ENCODE measurements at places on chromosomes 1 and 21.
A peak's percentile ranks its signal among the peaks of the same experiment; 100 is the strongest.

DNA sequence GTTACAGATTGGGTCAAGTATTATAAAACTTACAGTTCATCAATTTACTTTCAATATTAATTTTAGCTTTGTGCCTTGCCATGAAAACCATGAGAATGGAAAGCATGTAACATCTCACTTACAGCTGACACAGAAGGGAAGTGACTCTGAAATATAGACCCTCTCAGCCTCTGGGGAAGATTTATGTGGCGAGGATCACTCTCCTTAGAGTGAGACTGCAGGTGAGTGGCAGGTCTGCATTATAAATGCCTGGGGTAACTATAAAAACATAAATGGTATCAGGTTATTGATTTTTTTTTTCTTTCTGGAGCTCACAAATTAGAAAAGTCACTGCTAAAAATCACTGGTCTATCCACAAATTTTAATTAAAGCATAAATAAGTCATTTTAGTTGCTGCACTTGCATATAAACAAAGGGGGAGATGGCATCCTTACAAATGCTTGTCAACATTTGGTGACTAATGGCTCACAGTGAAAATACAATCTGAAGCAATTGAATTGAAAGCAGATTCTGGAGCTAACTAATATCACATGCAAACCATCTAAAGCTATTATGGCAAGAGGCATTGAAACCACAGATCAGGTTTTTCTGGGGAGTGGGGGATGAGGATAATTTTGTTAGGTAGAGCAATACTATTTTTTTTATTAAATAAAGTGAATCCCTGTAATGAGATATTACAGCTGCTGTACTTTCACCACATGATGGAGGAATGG, 200.9 kb downstream of the TM2D1 start:
- DNase-seq, result no peak

DNA sequence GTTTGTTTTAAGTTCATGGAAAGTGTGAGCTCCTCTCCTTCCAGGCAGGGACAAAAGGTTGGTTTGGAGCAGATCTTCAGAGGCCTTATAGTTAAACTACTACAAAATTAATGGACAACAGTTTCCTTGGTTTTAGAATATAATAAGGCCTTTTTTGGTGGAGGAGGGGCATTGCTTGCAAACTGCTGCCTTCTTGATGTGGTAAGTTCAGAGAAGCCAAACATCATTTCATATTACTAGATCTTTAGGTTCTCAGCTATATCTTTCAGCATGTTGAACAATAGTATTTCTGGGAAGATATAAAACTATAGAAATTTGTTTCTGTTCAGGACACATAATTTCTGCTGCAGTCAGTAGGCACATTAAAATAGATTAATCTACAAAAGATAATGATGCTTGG, 97.8 kb upstream of the B3GALT2 start:
- DNase-seq, result no peak

- DNase-seq, result no peak
Observed at GRCh38 chr1:168979276-168979675, 127.2 kb upstream of the ATP1B1 start.

GRCh38 chr1:106061586-106062495, 994.6 kb upstream of the PRMT6 start:
- DNase-seq, result no peak

GRCh38 chr1:243507001-243507671, 251.3 kb downstream of the SDCCAG8 start:
- DNase-seq, result peak; percentile 48

GRCh38 chr21:25456672-25457071, 150.6 kb downstream of the MRPL39 start:
- no peak for DNase-seq

- DNase-seq, result no peak
Observed at GRCh38 chr1:47228644-47229030, 3.4 kb downstream of the TAL1 start.

DNA sequence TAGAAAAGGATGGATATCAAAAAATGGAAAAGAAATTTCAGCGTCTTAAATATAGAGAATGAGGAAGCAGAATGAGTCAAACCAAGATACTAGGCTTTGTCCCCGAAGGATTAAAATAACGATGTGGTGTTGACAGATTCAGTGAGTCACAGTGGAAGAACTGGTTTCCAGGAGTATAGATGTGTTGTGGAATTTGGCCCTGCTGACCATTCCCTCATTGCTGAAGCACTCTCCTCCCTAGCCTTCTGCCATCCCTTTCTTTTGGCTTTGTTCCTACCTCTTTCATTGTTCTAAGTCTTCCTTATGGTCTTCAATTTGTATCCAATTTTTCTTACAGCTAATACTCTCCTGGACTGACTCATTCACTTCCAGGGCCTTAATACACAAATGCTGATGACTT, 23.1 kb upstream of the USP25 start:
- DNase-seq, result peak; percentile 84

GRCh38 chr1:46183926-46184557, 7.8 kb upstream of the P3R3URF start:
- no peak for DNase-seq

DNA sequence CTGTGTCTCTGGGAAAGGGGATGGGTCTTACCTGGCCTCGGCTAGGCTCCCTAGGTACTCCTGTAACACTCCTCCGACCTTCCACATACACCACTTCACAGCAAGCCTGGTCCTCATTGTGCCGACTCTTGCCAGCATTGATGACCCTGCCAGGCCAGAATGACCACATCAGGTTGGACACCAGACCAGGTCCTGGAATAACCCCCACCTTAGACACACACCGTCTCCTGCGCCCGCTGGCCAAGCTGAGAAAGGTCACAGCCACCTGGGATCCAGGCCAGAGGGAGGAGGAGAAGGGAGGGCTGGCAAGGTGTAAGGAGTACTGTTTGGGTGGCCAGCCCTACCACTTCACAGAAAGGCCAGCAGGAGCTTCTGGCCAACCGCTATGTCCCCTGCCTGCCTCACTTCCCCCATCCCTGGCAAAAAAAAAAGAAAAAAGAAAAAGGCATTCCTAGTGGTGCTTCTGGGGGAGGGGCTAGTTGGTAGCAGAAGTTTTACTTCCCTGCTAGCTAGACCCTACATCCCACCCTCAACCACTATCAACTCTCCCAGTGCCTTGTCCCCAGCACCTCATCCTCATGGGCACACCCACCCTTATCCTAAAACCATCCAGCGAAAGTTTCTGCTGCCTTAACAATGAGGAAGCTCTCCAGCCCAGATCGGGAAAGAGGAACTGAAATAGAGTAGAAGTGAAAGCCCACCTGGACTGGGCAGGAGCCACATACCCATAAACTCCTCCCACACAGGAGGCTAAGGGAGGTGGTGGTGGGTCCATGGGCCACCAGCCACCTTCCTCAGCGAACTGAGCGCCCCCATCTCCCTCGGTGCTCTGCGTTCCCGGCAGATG, 1.4 kb downstream of the PPM1J start:
- peak; percentile 66 for DNase-seq

GRCh38 chr1:95067062-95067461, 5.7 kb downstream of the ALG14 start:
- DNase-seq, result no peak

DNA sequence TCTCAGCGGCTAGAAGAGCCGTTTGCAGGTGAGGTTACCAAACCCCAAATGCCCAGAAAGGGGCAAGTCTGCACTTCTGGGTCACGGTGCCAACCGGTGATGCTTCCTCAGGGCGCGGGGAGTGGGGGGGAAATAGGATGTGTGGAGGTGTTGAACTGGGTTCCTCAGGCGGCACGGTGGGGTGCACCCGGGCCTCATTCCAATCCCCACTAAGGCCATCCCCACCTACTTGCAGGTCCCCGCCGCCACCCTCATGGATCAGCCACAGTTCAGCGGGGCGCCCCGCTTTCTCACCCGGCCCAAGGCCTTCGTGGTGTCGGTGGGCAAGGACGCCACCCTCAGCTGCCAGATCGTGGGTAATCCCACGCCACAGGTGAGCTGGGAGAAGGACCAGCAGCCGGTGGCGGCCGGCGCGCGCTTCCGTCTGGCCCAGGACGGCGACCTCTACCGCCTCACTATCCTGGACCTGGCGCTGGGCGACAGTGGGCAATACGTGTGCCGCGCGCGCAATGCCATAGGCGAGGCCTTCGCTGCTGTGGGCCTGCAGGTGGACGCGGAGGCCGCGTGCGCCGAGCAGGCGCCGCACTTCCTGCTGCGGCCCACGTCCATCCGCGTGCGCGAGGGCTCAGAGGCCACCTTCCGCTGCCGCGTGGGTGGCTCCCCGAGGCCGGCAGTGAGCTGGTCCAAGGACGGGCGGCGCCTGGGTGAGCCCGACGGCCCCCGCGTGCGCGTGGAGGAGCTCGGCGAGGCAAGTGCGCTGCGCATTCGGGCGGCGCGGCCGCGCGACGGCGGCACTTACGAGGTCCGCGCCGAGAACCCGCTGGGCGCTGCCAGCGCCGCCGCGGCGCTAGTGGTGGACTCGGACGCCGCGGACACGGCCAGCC, 3.9 kb downstream of the OBSCN start:
- no peak for DNase-seq

DNA sequence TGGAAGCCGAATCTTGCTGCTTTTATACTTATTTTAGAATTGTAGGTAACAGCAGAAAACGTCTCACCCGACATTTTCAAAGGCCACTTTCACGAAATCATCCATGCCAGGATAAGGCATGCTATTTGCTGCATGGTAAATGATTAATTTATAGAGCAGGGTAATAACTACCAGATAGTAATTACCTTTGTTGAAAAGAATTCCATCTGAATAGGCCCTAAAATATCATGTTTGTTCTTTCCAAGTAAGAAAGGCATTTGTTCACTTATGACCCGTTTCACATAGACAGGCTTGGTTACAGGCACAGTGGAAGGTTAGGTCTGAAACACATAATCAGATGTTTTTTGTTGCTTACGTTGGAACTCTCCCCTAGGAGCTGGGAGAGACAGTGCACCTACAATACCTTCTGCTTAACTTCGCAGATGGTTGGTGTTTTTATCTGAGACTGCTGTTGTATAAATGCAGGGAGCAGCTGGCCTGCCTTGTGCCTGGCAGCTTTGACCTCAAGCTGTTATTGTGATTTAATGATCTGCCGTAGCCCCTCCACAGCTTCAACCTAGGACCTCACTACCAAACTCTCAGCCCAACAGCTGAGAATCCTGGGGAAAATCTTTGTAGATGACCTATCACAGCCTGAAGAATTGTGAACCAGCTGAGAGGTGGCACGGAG, 1.6 kb downstream of the SLC44A3 start:
- DNase-seq, result no peak

GRCh38 chr1:13826009-13826408, 126.0 kb downstream of the PRDM2 start:
- DNase-seq, result no peak

DNA sequence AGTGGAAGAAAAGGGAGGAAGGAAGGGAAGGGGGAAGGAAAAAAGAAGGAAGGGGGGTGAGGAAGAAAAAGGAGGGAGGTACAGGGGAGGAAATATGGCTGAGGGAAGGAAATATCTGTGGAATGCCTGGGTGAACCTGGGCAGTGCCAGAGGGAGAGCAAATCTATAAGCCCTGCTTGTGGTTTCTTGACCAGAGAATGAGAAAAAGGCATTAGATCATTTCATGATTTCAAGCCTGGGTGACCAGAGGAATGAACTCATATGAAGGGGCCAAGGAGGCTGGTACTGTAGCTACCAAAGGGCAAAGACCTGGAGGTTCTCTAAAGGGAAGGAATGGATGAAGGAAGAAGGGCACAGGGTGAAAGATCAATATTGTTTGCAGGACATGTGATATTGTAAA, 31.4 kb downstream of the GNG12 start:
- no peak for DNase-seq

Data from mesendoderm (in vitro differentiated cells).